ENCODE measurements at places on chromosomes 6 and 20.

- DNase-seq, result no peak
Measured at GRCh38 chr20:20637998-20638725, 74.3 kb downstream of the RALGAPA2 start.

DNA sequence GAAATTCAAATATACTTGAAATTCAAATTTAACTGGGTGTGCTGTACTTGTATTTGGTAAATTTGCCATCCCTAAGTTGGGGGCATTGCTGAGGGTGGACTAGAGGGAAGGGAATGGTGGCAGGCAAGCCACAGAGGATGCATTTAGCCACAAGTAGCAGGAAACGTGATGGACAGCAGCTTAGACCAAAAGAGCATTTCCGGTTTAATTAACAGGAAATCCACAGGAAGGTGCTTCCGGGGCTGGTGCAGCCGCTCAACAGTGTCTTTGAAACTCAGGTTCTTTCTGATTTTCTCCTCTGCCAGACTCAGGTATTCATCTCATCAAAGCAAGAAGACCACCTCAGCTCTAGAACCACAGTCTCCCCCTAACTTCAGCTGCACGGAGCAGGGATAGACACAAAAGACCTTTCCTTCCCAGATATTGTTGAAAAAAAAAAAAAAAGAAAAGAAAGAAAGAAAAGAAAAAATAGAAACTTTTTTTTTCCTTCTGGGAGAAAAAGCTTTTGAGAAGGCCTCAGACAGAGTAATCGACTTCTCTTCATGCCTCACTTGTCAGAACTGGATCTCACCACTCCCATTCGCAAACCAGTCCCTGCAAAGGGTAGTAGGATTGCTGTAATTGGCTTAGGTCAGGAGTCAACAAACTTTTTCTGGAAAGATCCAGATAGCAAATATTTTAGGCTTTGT, 8.0 kb upstream of the BCAS1 start:
- DNase-seq, result no peak

DNA sequence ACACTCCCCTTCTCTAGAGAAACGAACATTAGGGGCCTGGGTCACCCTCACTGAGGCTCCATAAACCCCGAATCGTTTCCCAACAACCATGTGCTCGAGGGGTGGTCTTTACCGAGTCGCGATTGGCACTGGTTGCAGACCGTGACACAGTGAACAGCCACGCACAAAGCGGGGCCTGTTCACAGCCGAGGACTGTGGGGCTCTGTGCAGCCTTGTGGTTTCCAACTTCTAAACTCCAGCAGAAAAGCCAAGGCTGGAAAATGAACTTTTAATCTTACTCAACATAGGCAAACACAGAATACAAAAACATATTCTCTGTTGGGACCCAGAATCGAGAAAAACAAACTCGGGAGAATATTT, 19.0 kb downstream of the RRBP1 start:
- no peak for DNase-seq

DNA sequence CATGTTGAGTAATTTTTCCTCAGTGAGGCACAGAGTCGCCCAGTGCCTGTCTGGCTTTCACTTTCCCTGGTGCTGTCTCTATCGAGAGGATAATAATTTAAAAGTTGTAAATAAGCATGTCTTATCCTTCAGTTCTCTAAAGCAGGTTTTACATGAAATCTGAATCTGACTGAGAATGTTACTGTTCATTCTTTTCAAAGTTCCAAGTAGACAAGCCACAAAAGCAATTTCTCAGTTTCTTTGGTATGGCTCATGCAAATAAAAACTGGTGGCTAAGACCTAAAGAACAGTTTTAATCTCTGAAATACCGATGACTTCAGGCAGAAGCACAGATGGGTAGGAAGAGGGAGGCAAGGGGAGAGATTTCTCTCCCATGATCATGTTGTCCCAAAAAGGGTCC, 87.6 kb upstream of the GCM1 start:
- DNase-seq, result no peak

GRCh38 chr6:18269253-18269652, 4.9 kb upstream of the DEK start:
- DNase-seq, result no peak

- no peak for DNase-seq
Measured at GRCh38 chr6:136890194-136890839, 31.8 kb upstream of the SLC35D3 start.

DNA sequence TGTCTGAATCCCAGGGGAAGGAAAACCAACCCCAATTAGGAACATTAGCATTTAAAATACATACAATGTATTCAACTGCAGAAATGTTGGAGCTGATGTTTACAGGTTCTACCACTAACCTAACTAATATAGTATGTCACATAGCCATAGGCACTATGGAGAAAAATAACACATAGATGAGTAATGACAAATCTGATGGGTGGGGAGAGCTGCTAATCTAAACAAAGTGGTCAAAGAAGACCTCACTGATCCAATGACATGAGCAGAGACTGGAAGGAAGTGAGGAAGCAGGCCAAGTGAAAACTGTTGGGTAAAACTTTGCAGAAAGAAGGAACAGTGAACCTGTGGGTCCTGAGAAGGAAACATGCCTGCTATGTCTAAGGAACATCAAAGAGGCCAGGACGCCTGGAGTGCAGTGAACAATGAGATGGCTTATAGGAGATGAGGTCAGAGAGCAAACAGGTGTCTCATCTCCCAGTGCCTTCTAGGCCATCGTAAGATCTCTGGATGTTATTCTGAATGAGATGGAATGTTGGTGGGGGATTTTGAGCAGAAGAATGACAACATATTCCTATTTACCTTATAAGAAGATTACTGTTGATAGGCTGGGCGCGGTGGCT, 135.7 kb downstream of the ALDH8A1 start:
- no peak for DNase-seq

DNA sequence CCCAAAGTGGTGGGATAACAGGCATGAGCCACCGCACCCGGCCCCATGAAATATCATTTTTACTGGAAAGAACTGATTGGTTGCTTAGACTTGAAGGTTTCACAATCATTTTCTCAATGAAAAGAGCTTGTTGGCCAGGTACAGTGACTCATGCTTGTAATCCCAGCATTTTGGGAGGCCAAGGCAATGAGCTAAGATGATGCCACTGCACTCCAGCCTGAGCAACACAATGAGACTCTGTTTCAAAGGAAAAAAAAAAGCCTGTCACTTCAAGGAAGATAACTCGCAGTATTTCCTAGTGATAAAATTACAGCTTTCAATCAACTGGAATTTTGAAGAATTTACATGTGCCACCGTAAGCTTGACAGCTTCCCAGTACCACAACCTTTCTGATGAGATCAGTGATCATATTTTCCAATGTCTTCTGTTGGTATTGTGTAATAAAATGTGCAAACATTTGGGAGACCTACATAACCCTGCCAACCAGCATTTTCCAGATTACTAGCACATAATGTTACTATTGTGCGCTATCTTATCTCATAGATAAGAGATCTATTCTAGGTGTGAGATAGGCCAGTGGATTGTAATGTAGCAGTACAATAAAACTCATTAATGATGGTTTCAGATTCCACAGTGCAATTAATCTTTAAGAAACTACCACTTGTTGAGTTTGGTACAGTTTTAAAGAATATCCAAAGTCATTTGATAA, 7.2 kb downstream of the PNLDC1 start:
- no peak for DNase-seq

DNA sequence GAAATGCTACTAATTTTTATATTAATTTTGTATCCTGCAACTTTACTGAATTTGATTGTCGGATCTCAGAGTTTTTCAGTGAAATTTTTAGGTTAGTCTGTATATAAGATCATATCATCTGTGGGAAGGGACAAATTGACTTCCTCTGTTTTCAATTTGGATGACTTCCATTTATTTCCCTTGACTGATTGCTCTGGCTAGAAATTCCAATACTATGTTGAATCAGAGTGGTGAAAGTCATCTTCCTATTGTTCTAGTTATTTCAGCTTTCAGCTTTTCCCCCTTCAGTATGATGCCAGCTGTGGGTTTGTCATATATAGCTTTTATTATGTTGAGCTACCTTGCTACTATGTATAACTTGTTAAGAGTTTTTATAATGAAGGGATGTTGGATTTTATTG, 771.2 kb downstream of the KIF16B start:
- no peak for DNase-seq

DNA sequence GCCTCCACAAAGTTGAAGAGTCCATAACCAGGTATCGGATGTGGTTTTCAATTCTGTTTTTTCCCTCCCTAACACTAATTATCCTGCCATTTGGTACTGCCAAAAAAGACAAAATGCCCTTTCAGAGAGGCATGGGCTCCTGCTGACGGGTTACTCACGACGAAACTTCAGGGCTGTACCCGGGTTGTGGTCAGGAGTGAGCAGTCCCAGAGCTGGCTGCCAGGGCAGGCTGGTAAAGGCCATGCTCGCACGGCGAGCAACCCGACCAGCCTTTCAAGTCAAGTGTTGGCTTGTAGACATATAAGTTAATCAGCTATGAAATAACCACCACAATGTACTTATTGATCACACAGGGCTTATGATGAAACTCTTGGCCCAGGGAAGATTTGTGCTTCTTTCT, 152.5 kb downstream of the FOXC1 start:
- no peak for DNase-seq

DNA sequence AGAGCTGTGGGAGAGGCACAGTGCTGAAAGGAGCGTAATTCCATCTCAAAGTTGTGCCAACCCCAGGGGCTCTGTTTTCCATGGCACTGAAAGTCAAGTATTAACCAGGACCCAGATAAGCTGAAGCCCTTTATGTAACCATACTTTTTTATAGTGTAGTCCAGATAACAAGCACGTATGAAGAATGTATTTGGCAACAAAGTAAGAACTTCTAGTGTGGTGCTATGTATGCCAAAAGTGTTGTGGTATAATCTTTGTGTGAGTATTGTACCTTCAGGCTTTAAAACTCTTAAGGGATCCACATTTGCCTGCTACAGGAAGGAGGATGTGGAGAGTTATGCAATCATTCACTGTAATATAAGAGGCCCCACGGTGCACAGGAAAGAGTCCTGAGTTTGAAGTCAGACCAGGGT, 129.4 kb downstream of the IBTK start:
- DNase-seq, result no peak

- no peak for DNase-seq
Measured at GRCh38 chr6:163356324-163356723, 58.2 kb upstream of the QKI start.

- DNase-seq, result peak; percentile 34
Measured at GRCh38 chr20:19727251-19727847, 30.7 kb upstream of the RIN2 start.

DNA sequence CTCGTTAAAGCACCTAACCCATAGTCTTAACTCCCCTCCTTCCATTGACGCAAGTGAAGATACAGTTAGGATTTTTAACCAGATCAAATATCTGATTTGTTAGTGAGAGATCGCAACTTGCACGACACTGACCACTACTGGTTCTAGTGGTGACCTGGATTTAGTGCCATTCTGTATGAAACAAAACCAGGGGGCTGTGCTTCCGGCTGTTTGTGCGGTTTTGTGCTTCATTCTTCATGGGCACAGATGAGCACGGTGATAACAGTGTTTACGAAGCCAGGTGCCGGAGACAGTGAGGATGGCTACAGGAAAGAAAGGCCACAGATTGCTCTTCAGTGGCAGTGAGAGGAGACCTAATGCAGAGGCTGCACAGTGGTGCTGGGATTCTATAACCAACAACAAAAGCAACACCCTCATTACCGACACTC, 75.5 kb downstream of the NOL4L start:
- DNase-seq, result no peak

DNA sequence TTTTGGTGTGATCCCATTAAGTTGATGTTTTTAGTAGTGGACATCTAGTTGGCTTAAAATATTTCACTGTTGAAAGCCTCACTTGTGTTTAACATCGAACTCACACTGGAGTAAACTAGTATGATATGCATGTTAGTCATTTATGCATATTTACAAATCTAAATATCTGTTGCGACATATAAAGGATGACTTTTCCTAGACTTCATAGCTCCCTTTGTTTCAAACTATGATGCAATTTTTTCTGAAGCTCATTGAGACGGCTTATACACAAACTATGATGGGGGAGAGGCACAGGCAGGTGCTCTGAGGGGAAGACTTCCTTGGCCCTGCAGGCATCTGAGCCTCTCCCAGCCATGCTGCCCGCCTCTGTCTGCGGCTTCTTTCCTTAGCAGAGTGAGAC, 11.8 kb upstream of the FOXC1 start:
- DNase-seq, result no peak

- no peak for DNase-seq
Measured at GRCh38 chr6:134729561-134729960, 220.3 kb downstream of the ALDH8A1 start.

GRCh38 chr20:58128635-58129625, 99.5 kb downstream of the ANKRD60 start:
- no peak for DNase-seq

DNA sequence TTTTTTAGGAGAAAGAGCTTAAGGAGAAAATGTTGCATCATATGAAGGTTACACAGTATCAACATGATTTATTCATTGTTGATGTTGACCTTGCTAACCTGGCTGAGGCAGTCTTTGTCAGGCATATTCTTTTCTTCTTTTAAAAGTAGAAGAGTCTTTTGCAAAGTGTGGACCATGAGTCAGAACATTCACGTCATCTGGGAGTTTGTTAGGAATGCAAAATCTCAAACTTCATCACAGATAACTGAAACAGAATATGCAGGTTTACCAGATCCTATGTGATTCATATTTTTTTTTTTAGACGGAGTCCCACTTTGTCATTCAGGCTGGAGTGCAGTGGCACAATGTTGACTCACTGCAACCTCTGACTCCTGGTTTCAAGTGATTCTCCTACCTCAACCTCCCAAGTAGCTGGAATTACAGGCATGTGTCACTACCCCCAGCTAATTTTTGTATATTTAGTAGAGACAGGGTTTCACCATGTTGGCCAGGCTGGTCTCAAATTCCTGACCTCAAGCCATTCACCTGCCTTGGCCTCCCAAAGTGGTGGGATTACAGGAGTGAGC, 530.4 kb upstream of the BTBD3 start:
- DNase-seq, result no peak

DNA sequence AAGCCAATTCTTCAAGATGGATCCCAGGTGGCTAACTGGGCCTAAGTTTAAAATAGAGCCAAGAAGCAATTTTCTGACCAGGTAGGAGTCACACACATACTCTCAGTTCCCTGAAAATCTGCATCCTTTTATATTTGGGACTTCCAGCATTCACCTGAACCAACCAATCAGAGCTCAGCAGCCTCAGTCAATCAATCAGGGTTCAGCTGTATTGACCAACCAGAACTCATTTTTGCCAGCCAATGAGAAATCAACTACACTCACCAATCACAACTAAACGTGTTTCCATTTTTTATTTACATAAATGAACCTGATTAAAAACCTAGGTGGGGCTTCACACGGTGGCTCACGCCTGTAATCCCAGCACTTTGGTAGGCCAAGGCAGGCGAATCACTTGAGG, 37.5 kb downstream of the SLC17A4 start:
- DNase-seq, result no peak

DNA sequence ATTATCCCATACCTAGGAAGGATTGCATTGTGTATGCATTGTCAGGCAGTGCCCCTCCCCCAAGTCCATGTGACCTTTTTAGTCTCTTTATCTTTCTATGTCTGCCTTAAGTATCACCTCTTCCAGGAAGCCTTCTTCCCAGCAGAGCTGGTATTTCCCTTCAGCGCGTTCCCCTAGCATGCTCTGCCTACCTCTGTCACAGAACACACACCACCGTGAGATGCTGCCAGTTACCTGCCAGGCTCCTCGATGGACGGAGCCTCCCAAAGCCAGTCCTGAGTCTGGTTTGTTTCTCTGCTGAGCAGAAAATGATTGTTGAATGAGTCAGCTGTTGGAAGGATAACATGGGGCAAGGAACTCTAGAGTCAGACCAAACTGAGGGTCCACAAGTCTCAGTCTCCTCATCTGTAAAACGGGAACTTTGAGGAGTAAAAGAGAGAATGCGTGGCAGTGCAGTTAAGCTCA, 11.3 kb upstream of the ZNF335 start:
- no peak for DNase-seq

Data from NCI-H1048 (cell line).